ENCODE measurements at places on chromosomes 5 and 9.

- DNase-seq, result no peak
These were observed 46.9 kb downstream of the RAB14 start for GRCh38 chr9:121154782-121155181.

DNA sequence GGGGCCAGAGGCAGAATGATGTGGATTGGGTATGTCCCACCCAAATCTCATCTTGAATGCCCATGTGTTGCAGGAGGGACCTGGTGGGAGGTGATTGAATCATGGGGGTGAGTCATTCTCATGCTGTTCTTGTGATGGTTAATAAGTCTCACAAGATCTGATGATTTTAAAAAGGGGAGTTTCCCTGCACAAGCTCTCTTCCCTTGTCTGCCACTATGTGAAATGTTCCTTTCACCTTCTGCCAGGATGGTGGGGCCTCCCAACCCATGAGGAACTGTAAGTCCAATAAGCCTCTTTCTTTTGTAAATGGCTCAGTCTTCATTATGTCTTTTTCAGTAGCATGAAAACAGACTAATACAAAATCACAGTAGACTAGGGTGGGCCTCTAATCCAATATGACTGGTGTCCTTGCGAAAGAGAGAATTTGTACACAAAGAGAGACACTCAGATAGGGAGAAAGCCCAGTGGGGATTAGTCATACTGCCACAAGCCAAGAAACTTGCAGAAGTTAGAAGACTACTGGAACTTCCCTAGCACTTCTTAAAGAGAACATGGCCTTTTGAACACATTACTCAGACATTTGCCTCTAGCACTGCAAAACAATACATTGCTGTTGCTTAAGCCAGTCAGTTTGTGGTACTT is 68.4 kb downstream of the ANXA1 start:
- peak; percentile 59 for DNase-seq

- DNase-seq, result peak; percentile 80
These were observed 7.4 kb downstream of the B4GALT1 start for GRCh38 chr9:33159777-33160127.

DNA sequence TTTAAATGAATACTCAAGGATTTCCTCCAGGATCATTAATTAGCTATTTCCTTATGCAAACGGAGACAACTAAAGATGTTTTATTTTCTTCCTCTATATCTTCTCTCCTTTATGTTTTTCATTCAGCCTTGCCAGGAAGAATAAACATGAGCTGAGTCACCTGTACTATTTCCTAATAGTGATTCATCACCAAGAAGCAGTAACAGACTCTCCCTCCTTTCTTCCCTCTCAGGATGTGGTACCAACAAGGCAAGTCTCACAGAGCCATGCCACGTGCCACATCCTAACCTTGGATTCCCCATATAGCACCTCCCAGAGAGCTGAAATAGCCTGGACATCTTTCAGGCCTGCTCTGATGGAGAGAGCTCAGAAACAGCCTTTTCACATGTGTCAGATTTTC is 758.6 kb upstream of the DMAC1 start:
- DNase-seq, result no peak

GRCh38 chr5:139712412-139712811 is 64.3 kb downstream of the CXXC5 start:
- DNase-seq, result no peak

GRCh38 chr9:136483589-136484152 is 831 bp upstream of the SEC16A start:
- peak; percentile 95 for DNase-seq

- DNase-seq, result no peak
These were observed 597.3 kb upstream of the DAB2 start for GRCh38 chr5:40022057-40022456.

GRCh38 chr5:145867806-145868205 is 5.0 kb downstream of the GRXCR2 start:
- no peak for DNase-seq

- no peak for DNase-seq
These were observed 21.7 kb upstream of the NRARP start for GRCh38 chr9:137323531-137324331.

- DNase-seq, result no peak
These were observed 58.5 kb upstream of the IER5L start for GRCh38 chr9:129236441-129237145.

DNA sequence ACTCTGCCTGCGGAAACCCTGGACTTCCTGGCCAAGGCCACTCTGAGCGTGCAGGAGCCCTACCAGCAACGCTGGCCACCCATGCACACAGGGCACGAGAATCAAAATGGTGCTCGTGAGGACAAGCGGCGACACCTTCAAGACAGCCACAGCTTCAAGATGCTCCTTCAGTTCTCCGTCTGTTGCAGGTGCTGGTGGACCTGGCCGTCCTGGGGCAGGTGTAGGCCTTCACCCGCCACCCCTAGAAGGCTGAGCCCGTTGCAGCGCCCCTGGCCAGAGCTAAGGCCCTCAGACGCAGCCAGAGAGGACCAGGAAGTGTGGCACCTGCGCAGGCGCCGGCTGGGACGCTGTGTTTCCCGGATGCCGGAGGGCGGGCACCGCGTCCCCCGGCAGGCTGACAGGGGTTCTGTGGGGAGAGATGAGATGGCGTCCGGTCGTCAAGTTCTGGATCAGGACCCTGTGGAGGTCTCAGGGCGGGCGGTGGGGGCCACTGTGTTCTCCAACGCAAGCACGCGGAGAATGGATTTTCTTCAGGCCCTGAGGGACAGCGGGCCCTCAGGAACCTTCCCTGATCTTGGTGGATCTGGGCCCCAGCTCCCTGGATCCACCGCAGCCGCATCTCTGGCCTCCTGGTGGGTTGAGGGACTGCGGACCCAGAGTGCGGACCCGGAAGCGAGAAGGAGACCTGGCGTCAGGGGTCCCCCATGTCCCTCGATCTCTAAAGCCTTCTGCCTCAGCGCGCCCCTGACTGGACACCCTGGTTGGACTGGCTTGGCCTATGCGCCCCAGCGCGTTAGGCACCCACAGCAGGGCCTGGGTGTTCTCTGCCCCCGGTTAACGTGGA is 1770.8 kb upstream of the CDH9 start:
- DNase-seq, result no peak

DNA sequence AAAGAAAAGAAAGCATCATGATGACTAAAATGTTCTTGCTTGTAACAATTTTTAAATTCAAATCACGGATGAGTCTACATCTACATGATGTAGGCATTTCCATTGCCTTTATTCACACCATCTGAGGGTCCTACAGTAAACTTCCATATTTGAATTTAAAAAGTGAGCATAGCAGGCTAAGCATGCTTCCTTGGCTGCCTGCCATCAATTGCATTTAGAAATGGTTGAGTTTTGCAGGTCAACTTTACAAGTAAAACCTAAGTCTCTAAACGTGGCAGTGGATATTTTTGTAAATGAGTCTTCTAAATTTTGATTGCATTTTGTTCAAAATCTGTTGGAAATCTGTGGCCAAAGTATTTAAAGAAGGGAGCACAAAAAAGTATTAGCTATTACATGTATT is 136.5 kb upstream of the PTCH1 start:
- no peak for DNase-seq

DNA sequence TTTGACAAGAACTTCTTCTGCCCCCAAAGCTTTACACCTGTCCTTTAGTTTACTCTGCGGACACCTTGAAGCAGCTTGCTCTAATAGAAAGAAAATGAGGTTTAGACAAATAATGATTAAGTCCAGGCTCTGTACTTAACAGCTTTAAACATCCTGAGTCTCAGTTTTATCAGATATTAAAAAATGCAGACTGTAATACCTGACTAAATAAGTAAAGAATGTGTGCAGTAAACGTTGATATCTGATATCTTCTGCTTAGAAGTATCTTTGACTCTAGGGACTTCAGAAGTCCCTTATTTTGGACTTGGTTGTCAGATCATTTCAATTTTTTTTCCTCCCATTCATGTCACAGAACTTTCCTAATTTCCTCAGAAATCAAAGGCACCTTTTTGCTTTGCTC is 1060.4 kb downstream of the CDH12 start:
- DNase-seq, result no peak

GRCh38 chr9:130422546-130422945 is 22.2 kb upstream of the ASS1 start:
- no peak for DNase-seq

GRCh38 chr9:33289496-33289895 is 820 bp upstream of the NFX1 start:
- DNase-seq, result peak; percentile 19

GRCh38 chr5:79936646-79937216 is 54.3 kb downstream of the MTX3 start:
- no peak for DNase-seq

GRCh38 chr9:88173378-88173999 is 35.2 kb upstream of the SPATA31C2 start:
- peak; percentile 41 for DNase-seq

DNA sequence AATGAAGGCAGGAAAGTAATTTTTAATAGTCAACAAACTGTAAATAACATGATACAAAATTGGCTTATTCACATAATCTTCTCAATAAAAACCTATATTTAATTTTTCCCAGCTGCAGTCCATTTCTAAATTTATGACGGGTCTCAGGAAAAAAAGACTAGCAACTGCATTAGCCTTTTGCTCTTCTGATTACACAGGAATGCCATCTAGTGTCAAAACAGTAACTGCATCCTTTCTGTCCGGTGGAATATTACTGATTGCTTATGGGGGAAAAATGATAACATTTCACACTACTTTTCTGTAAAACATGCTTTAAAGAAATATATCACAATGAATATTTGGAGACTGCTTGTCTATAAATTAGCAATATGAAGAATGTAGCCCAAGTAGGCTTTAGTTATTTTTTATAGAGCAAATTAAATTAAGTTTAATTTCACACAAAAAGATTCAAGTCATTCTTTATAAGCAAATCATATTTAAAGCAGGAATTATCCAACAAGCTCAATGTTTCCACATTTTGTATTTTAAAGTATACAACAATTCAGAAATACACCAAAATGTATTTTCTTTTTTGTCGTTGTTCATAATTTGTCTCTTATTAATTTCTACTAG is 534.7 kb downstream of the CDH10 start:
- no peak for DNase-seq

- no peak for DNase-seq
These were observed 181.7 kb downstream of the C9orf50 start for GRCh38 chr9:129439242-129439641.

- DNase-seq, result no peak
These were observed 515.1 kb downstream of the TLE4 start for GRCh38 chr9:80086822-80087345.

DNA sequence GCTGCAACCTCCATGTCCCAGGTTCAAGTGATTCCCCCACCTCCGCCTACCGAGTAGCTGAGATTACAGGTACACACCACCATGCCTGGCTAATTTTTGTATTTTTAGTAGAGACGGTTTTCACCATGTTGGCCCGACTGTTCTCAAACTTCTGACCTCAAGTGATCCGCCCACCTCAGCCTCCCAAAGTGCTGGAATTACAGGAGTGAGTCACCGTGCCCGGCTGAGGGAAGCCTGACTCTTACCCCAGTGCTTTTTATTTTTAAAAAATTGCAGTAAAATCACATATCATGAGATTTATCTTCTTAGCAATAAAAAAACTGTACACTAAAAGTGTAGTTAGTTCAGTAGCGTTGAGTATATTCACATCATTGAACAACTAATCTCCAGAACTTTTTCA is 105.3 kb downstream of the SLIT3 start:
- DNase-seq, result no peak

DNA sequence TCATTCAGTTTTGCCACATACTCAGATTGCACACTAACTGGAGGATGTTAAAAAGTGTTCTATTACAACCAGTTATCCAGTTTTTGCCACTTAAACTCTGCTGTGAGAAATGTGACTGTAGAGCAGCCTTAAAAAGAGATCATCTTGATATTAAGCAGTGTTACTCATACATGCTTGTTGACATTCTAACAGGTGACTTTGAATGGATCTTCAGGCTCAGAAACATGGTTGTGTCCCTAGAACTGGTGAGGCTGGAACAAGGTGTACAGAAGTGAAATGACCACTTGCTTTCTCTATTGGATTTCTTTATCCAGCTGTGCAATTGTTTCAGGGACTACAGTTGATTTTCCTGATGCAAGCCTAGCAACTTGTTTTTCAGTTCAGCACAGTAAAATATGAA is 166.1 kb upstream of the CCDC152 start:
- DNase-seq, result no peak

DNA sequence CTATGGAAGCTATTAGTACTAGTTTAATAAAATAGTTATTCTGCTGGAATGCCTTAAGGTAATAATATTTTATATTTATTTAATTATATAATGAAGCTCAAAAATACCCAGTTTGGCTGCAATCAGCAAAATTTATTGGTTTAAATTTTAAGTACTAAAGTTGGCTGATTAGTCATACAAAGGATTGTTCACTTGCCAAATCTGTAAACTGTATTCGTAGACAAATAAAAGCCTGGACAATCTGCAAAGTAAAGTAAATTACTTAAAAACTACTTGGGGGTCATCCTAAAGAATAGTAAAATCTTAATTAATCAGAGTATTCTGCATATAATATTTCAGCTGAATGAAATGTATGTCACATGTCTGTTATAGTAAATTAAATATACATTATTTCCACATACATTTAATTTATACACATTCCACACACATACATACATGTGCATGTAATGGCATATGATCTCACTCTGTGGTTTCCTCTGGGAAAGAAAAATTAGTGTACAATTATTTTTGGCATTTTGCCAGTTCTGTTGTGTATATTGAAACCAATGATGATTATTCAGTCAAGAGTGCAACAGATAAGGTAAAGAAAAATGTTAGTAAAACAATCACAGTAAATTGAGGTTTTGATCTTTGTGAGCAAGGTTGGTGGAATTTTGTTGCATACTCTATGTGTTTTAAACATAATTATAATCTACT is 455.9 kb downstream of the CDH9 start:
- no peak for DNase-seq

GRCh38 chr9:70761139-70761670 is 346.7 kb upstream of the KLF9 start:
- DNase-seq, result no peak

- no peak for DNase-seq
These were observed 21.0 kb downstream of the C1QTNF2 start for GRCh38 chr5:160349249-160349934.

- no peak for DNase-seq
These were observed 92.7 kb upstream of the NEURL1B start for GRCh38 chr5:172548311-172548731.

- no peak for DNase-seq
These were observed 49.6 kb upstream of the RXRA start for GRCh38 chr9:134276453-134277245.

GRCh38 chr9:137369911-137370764 is 52.8 kb downstream of the EXD3 start:
- DNase-seq, result no peak

DNA sequence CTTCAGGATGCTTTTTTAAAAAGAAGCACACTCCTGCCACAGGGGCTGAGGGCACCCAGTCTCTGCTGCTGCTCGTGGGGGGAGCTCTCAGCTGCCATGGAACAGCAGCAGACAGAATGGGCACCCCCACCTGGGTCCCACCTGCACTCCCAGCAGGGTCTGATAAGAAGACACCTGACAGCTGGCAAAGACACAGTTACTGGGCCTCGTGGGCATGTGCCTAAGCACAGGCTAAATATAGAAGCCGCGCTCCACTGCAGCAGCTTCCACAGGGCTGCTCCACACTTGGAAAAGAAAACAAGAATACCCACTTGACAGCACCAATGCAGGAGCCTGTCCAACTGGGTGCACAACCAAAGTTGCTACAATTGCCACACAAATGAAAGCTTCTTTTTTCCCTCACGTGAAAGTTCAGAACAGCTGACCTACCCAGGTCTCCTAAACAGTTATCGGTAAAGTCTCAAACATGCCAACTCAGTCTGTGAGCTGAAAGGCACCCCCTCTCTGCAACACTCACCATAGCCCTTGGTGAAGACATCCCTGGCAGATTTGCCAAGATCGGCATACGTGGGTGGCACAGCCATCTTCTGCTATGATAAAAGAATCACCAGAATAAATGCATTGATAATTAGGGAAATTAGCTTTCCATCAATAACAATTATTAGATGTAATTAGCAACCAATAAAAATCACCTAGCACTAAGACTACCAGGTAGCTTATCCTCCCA is 12.2 kb downstream of the VDAC1 start:
- no peak for DNase-seq

Data from CD4-positive, alpha-beta T cell treated with Interferon gamma for 1 hour (primary cell).